ENCODE measurements at places on chromosomes 4 and X.

DNA sequence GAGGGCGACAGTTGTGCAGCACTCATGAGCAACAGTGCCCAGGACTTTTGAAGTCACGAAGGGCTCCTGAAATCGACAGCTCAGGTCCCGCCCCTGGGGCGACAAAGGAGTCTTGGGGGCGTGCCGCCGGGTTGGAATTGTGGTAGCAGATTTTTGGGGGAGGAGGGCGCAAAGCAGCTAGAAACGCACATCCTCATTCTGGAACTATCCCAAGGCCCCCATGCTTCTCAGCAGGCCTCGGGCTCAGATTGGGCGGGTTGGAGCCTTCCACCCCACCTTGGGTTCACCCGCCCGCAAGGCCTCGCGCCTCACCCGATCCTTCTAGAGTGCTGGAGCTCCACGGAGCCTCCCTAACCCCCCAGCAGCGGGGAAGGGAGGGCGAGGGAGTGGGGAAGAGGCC, 85.5 kb downstream of the HPRT1 start:
- no peak for DNase-seq

DNA sequence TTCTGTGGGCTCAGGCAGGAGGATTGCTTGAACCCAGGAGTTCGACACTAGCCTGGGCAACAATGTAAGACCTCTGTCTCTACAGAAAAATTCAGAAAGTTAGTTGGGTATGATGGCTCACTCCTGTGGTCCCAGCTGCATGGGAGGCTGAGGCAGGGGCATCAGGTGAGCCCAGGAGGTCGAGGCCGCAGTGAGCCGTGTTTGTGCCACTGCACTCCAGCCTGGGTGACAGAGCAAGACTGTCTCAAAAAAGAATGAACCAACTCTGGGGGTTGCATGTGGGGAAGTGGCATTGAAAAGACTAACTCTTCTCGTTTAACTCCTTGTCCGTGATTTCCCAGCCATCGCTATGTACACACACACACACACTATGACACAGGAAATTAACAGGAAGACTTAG, 26.9 kb downstream of the ENOPH1 start:
- DNase-seq, result no peak

DNA sequence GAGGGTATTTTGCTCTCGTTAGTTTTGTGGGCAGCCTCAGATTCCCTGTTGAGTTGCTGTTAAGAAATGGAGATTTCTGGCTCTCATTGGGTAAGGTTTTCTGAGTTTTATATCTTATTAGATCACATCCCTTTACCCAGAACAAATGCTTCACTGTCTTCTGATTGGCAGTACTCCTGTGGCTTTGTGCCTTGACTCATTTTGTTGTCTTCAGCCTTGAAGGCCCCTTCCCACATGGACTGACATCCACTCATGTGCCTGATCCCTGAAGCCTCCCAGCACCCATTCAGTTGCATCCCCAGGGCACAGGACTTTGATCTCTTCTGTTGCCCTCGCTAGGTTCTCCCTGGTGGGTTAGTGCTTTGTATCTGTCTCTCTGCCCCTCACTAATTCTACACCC, 10.4 kb downstream of the MED28 start:
- no peak for DNase-seq

- no peak for DNase-seq
Observed at GRCh38 chr4:136811496-136812077, 720.7 kb downstream of the PCDH18 start.

- DNase-seq, result no peak
Observed at GRCh38 chr4:6191448-6192130, 8.8 kb downstream of the JAKMIP1 start.

DNA sequence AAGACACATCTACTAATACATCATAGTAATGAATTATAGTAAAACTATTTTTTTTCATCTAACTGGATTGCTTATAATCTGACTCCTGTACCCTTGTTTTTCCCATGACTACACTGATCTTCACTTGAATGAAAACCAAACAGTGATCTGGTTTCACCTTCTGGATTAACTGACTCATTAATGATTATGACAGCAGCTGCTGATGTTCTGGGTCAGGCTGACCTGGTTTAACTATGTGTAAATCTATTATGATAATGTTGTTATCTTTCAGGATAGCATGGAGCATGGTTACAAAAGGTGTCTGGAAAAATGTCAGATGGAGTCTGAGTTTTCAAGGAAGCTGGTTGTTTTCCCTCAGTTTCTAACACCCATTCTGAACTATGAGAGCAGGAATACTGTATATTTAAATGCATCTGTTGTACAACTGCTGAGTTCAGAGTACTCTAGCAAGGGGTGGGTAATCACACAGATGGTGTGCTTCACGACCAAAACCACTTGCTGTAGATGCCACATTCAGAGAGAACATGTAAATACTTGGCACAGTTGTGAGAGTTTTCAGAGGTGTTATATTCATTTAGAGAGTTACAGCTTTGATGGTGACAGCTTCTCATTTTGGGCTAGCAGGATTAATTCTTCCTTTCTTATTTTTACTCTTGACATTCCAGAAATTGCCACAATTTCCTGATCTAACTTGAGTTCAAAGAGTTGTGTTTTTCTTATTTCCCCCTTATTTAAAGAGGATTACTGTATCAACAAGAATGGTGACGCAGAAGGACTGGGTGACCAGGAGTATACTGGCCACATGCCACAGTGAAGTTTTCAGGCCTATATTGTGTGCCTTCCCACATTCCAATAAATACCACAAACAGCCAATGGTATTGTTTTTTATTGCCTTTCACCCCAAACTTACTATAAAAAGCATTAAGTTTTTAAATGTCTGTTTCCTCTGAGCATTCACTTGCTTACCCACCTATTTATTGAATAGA, 249.7 kb upstream of the TET2 start:
- no peak for DNase-seq

DNA sequence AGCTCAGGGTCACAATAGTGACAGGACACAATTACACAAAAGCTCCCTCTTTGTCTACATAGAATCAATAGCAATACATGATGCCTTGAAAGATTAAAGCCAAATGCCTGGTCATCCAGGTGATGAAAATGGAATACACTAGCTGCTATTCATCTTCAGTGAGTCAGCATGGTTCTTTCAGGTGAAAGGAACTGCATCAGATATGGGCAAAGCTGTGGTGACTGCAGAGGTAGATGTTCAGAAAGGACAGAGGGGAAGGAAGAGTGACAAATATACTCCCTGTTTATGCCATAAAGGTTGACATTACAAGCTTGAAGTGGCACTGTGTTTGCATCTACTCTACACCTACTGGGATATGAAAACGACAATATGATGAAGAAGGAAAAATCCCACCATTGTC, 20.0 kb upstream of the FTHL17 start:
- no peak for DNase-seq

- no peak for DNase-seq
Observed at GRCh38 chrX:153370293-153371055, 30.7 kb downstream of the PNMA6E start.

DNA sequence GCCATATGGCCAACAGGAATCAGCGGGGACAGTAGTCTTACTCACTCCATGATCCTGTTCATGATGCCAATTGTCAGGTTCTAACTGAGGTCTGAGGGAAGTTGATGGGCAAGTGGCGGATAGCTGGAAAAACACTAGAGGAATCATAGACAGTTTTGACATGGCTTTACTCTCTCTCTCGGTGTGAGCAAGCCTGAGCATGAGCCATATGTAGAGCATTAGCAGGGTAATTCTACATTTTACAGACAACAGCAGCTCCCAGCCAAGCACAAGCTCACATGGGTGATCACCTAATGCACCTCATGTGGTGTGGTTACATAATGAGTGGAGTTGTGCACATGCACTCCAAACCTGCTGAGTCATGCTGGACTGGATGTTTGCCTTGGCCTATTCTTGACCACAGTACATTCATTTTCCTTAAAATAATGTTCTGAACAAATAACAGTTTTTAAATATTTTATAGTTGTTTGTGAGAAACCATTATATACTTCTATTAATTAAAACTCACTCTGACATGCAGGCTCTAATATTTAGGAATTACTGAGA, 429.2 kb downstream of the GPAT3 start:
- no peak for DNase-seq

DNA sequence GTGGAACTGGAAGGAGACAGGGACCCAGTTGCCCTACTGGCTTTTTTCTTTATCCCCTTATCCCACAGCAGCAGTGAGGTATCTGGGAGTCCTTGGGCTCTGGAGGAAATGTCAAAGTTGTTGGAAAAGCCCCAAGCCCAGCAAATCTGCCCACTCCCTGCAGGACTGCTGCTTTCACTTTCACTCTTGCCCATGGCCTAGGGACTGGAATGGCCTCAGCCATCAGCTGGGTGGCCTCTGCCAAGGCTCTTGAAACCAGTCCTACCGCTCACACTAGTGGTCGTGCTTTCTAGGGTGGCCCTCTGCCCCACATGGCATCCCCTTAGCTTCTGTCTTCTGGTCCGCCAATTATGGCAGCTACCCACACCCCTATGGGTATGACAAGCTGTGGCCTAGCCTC, 9.7 kb upstream of the RHOXF1 start:
- no peak for DNase-seq

- peak; percentile 57 for DNase-seq
Observed at GRCh38 chr4:1249148-1249730, 309 bp upstream of the CTBP1 start.

DNA sequence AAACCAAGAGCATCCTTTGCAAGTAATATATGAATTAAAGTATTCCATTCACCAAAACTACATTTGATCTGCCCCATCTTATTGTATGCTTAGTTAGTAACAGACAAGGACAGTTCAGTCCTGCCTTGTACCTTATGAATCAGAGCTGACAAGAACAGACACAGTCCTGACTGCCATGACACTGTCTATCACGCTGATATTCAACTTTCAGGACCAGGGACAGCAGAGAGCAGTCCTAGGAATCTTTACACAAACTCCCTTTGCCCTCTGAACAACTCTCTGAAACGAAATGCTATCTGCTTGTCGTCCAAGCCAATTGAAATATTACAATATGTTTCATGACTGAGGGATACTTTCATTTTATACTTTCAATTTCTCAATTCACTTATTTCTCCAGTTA, 268.6 kb upstream of the VCX start:
- DNase-seq, result no peak

DNA sequence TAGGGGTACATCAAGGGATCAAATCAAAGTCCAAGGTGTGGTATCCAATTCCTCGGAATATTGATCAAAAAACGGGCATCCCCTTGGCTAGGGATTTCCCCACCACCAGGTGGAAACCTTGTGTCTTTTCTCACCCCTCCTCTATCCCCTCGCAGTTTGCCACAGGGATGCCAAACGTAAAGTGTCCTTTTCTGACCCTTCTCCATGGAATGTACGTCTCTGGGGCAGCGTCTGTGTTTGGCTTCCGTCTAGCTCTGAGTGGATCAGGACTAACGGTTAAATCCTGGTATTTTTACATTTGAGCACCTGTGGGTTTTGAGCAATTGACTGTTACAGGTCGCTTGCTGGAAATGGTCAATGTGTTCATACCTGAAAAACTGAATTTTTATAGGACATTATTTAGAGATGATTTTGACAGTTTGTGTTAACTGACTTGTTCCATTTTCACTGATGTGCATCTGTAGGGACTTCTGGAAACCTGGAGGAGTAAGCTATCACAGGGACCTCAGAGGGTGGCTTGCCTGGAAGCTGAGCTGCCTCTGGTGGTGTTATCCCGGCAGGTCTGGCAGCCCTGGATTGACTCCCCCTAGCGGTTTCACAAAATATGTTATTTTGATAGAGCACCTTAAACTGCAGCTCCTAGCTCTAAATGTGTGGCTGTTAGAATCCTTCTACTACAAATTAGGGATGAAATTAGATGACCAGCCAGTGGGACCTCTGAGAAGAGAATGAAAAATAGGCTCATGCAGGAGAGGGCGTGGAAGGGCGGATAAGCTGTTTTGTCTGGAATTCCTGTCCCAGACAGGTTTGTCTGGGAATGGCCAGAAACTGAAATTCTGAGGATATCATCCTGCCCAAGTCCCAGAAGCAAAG, 8.8 kb upstream of the MGST2 start:
- DNase-seq, result peak; percentile 81

- peak; percentile 39 for DNase-seq
Observed at GRCh38 chr4:121726642-121727268, 30.0 kb upstream of the ANXA5 start.

DNA sequence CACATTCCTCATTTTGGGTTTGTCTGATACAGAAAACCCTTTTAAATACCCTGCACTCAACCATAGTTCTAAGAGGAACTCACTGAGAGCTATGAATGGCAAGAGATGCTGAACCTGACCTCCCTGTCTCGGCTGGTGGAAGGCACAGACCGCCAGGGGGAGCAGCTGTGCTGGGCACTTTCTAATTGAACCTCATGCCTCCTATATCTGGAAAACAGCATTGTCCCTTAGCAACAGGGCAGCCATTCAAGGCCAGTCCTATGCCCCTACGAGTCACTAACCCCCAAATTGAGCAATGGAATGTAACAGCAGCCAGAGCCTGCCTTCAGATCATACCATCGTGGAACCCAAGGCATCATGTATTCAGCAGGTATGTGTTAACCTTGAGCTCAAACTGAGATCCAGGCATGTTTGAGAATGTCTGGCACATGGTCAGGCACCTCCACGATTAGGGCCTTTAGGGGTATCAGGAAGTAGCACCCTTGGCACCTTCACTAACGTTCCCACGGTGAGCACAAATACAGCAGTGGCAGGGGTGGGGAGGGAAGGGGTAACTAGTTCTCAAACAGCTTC, 5.1 kb downstream of the USP27X start:
- DNase-seq, result peak; percentile 58

GRCh38 chr4:20044502-20044911, 207.2 kb upstream of the SLIT2 start:
- no peak for DNase-seq

- DNase-seq, result no peak
Observed at GRCh38 chr4:185711726-185712125, 100.3 kb downstream of the SORBS2 start.

DNA sequence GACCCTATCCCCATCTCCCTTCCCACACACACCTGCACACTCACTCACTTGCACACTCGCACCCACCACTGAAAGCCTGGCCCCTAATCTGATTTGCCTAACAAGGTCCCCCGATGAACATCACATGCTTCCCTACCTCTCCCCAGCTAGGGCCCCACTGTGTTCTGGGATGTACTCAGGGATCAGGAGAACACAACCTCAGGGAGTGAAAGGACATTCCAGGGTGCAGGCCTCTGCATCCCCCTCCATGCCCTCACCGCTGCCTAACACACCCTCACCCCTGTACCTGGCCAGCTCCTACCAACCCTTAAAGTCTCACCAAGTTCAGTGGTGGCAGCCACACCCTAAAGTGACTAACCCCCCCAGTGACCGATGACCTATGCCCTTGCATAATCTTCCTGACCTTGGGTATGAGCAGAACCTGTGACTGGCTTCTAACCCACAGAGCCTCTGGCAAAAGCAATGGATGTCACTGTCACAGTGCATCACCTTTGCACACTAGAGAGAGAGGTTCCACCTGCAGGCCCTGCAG, 2.4 kb upstream of the AFAP1 start:
- DNase-seq, result no peak

- no peak for DNase-seq
Observed at GRCh38 chr4:156291317-156291716, 337.7 kb upstream of the CTSO start.

DNA sequence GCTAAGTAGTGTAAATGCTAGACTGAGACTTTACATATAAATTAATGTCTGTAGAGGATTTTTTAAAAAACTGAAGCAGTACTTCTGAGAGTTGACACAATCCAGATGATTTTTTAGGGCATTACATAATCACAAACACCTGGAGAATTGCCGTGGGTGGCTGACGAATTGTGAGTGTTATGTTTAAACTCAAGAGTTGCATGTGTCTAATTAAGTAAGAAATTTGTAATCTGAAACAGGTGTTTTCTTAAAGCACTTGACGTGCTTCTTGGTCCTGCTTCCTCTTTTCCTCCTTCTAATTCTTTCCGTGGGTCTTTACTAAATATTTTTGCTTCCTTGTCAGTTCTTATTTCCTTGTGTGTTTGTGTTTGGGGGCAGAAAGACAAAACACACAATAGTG, 27.8 kb downstream of the PIR start:
- no peak for DNase-seq
